Stimulated activated CD4-positive, alpha-beta T cell treated with anti-CD3 and anti-CD28 coated beads, Interleukin-2, amount 100 ng/mL, for 48 hours (primary cell): ENCODE measurements at places on chromosomes 6 and 20.

- no peak for DNase-seq
These were observed 50.0 kb downstream of the SLC23A2 start for GRCh38 chr20:4951299-4951698.

- DNase-seq: no peak
These were observed 117.3 kb upstream of the ARMC2 start for GRCh38 chr6:108730635-108731515.

- DNase-seq: no peak
These were observed 130.5 kb downstream of the MYB start for GRCh38 chr6:135311446-135312200.

GRCh38 chr6:152673236-152673635 lies 24.5 kb upstream of the MYCT1 start:
- no peak for DNase-seq

DNA sequence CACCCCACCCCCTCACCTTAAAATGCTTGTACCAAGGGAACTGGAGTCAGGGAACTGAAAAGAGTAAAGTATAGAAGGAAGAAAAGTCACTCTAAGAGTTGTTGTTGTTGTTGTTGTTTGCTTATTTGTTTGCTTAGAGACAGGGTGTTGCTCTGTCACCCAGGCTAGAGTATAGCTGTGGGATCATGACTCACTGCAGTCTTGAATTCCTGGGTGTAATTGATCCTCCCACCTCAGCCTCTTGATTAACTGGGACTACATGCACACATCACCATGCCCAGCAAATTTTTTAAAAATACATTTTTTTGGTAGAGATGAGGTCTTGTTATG lies 681.6 kb upstream of the GJE1 start:
- DNase-seq: no peak

- DNase-seq: no peak
These were observed 147.8 kb downstream of the PHACTR3 start for GRCh38 chr20:59752101-59752586.

GRCh38 chr6:138722425-138723371 lies 50.9 kb upstream of the CCDC28A start:
- DNase-seq: no peak

GRCh38 chr20:57180954-57181353 lies 85.5 kb downstream of the BMP7 start:
- DNase-seq: no peak
